Activated CD4-positive, alpha-beta T cell treated with anti-CD3 and anti-CD28 coated beads, Interleukin-2, Interleukin-6, amounts not matched to agents 100 ng/mL and 50 ng/mL, durations not matched to agents 16 hours and 8 hours (primary cell): ENCODE measurements at places on chromosomes 1 and 21.

GRCh38 chr1:223204424-223204823 lies 61.4 kb upstream of the TLR5 start:
- no peak for DNase-seq

- DNase-seq: no peak
Measured at GRCh38 chr1:60655679-60656355, 426.5 kb upstream of the NFIA start.

DNA sequence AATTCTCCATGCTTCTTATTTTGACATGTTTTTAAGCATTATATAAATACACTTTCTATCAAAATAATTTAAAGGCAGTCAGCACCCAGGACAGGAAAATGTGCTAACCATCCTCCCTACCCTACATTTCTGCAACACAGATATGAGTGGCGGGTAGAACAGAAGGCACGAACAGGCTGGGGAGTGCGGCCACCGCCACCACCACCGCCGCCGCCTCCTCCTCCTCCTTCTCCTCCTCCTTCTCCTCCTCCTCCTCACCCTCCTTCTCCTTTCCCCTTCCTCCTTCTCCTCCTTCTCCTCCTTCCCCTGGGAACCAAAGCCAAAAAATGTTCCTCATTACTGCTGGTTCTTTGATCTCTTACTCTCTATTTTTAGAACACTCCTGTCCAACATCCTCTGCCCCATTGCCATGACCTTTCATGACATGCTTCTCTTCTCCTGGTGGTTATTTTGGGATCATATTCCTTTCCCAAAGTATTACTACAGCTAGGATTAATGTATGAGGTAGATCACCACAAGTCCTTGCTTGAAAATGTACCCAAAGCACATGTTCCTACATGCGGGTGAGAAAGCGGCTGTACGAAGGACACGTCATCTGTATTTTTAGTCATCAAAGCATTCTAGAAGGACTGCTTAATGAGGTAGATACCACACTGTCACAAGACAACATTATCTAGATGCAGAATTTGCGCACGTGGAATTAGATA lies 24.5 kb upstream of the CCN1 start:
- DNase-seq: no peak

DNA sequence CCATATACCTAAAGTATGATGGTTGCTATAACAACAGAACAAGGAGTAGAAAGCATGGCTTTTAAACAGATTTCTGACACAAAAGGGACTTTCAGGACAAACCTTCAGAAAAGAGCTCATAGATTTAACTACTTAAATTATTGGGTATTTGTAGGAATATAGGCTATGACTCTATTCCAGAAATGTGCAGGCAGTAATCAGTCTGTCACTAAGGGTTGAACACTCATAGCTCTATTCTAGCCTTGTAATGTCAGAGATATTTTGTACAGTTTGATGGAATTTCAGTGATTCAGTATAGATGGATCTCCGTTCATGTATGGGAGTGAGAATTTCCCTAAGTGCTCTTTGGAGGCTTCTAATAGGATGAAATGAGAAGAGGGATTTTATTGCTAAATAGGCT lies 82.8 kb downstream of the EXTL2 start:
- DNase-seq: no peak

GRCh38 chr1:72296501-72296900 lies 14.2 kb upstream of the NEGR1 start:
- DNase-seq: no peak

GRCh38 chr1:67889953-67890567 lies 56.8 kb upstream of the GNG12 start:
- peak; percentile 27 for DNase-seq

DNA sequence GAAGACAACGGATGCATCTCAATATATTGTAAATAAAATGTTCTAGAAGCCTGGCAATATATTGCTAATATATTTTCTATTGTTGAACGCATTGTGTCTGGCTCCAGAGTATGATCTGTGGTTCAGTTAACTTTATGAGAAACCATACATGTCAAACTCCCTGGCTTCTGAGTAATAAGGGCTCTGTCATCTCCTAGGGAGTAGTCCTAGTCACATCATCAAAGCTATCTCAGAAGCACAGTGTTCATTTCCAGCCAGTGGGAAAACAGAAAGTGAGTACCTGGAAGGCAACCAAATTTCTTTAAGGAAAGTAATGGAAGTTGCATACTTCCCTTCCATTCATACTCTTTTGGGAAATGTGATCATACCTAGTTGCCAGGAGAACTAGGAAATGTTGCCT lies 27.0 kb upstream of the ST6GALNAC5 start:
- DNase-seq: no peak

GRCh38 chr1:207822124-207822601 lies 70.3 kb downstream of the CD46 start:
- DNase-seq: no peak

DNA sequence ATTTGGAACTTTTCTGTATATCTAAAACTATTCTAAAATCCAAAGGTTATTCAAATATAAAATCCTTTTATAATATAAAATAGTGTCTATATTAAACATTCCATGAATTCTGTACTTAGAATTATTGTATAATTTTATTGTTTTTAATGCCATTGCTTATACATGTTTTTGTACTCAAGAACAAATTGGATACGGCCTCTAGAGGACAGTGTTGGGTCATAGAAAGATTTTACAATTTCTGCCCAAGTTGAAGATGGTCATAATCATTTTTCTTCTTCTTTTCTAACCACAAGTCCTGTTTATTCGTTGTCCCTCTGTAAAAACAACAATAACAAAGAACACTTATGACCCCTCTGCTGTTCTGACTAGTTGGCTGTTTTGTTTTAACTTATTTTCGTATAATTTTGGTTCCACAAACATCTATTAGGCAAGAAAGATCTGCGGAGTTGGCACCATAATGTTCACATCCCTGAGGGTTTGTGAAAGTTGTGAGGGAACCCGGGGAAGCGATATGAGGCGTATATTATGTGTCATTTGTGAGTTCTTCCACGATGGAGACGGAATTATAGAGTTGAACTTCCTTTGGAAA lies 75.7 kb upstream of the KIF26B start:
- DNase-seq: peak; percentile 15

GRCh38 chr1:42753070-42753469 lies 13.0 kb upstream of the CLDN19 start:
- no peak for DNase-seq

- no peak for DNase-seq
Measured at GRCh38 chr1:5312862-5313261, 658.5 kb downstream of the AJAP1 start.

GRCh38 chr1:66273656-66274055 lies 260.3 kb upstream of the SGIP1 start:
- DNase-seq: no peak

- DNase-seq: peak; percentile 49
Measured at GRCh38 chr1:174976436-174977108, 23.2 kb upstream of the CACYBP start.

- peak; percentile 89 for DNase-seq
Measured at GRCh38 chr1:7549277-7550161, 221.6 kb upstream of the VAMP3 start.

DNA sequence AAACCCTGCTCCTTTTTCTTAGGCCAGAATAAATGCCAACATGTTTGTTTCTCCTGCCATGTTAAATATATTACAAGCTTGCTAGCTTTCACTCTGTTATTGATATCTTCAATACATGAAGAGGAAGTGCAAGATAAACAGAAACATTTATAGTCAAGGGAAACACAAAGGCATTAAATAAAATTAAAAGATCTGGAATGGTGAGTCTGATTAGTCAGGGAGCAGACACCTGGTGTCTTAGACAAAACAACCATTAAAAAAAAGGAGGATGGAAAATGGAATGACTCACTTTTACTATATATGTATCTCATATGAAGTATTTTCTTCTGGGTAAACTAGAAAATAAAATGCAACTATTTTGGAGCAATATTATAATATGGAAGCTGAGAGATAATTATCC lies 123.3 kb downstream of the SMYD3 start:
- no peak for DNase-seq

DNA sequence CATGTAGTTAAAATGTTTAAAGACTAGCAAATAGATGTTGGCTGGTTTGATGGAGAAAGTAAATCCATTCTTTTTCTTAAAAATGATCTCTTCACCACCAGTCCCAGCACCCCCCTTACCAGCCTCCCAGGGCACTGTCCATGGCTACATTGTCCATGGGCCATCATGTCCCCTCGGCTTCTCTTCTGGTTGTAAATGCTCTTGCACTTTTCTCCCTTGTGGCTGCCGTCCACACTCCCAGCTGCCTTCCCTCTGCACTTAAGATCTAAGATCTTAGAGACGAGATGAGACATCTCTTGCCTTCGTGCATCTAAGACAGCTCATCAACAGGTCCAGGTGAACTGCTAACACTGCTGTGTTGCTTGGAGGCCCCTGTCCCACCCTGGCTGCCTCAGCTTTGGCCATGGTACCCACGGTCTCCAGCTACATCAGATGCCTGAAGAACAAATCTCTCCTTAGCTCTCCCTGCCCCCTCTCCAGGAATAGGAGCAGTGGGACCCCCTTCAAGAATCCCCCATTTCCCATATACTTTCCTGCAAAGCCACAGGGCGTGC lies 11.1 kb downstream of the CAPN2 start:
- DNase-seq: no peak

DNA sequence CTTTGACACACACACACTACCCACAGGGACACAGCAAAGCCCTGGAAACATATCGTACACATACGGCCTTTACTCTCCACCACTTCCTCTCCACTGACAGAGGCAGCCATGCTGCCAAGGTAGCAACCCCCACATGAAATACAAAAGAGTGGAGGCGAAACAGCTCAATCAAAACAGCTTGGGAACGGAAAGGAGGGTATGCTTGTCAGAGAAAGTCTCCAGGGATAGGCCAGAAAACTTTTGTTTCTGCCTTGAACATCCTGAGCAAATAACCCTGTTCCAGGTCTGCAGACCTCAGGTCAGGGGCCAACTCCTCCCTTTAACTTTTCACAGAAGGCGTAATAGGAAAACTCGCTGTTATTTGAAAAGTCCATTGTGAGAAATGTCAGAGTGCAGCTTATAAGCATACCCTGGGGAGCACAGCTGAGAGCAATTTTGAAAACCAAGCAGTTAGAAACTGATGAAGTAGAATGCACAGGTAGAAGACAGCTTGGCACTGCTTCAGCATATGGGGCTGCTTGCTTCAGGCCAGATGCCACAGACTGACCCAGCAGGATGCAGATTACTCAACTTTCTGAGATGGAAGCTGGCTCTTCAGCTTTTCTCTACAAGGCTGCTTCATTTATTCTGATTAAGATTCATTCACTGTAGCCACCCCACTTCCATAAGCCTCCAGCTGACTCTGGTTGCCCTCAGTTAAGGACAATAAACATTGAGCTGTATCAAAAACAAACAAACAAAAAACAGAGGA lies 18.0 kb downstream of the KIAA0319L start:
- DNase-seq: peak; percentile 55

- no peak for DNase-seq
Measured at GRCh38 chr1:183075861-183076260, 52.6 kb downstream of the LAMC1 start.

- no peak for DNase-seq
Measured at GRCh38 chr1:165994107-165994506, 166.7 kb downstream of the UCK2 start.

DNA sequence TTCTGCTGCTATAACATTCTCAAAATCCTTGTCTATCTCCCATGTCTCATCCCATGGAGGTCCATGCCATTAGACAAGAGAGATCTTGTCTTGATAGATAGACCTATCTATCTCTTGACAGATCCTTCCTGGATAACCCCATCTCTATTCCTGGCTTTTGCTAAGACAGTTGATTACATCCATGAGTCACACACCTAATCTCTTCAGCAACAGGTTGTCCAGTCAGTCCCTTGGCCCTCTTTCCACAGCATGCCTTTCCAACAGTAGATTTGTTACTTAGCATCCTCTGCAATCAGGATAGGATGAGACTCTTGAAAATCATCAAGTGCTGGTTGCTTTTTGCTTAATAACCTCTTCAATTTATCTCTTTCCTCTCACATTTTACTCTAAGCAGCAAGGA lies 46.6 kb downstream of the TRMT1L start:
- no peak for DNase-seq

DNA sequence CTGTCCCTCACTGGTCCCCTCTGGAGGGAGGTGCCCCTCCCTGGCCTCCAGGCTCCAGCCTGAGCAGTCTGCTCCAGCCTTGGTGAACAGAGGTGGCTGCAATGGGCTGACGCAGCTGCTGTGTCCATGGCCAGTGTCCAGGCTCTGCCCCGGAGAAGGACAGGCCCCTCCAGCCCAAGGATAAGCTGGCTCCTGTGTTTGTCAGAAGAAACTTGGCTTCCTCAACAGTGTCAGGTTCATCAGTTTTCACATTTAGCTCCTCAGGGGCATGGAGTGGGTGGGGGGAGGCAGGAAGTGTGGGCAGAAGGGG lies 402.8 kb downstream of the MATN1 start:
- DNase-seq: no peak

DNA sequence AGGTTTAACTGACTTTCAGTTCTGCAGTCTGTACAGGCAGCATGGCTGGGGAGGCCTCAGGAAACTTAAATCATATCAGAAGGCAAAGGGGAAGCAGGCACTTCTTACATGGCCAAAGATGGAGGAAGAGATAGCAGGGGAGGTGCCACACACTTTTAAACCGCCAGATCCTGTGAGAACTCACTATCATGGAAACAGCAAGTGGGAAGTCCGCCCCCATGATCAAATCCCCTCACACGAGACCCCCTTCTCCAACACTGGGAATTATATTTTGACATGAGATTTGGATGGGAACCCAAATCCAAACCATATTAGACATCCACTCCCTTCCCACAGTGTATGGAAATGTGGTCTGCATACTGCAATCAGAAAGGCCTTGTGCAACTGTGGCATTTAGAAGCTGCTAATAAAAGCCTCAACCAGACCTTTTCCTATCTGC lies 148.2 kb downstream of the FCRL5 start:
- DNase-seq: no peak

GRCh38 chr1:151369621-151370048 lies 2.9 kb downstream of the SELENBP1 start:
- no peak for DNase-seq
